ENCODE measurements at places on chromosomes 11 and 22.
A peak's percentile ranks its signal among the peaks of the same experiment; 100 is the strongest.

DNA sequence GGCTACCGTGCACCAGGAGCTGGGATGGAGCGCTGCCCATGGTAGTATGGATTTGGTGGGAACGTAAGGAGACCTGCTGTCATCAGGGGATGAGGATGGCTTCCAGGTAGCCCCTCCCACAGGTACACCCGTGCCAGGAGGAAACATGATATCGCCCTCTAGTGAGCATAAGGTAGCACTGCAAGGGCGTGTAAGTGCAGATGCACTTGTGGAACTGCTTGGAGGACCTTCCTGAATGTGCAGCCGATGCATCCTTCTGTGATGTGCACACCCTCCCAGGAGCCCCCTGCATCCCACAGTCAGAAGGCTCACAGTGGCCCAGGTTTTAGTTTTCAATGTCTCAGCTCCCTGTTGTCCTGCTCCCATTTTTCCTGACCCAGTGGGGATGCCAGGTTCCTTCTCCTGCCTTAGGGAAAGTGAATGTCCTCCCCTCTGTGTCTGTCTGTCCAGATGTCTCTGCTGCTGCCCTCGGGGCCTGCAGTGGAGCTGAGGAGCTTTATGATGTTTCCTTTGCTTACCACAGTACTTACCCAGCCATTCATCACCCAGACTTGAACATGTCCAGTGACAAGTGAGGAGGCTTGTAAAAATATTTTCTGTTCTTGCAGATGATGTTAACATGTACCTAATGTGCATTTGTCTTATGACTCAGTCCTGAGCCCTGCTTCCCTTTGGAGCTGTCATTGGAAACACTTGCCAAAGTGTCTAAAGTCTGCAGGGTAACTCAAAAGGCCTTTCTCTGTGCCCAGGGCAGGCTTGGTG, 49.2 kb downstream of the DBX1 start:
- DNase-seq, result peak; percentile 74

- DNase-seq, result no peak
These were observed 7.9 kb downstream of the DDX10 start for GRCh38 chr11:108672786-108673185.

DNA sequence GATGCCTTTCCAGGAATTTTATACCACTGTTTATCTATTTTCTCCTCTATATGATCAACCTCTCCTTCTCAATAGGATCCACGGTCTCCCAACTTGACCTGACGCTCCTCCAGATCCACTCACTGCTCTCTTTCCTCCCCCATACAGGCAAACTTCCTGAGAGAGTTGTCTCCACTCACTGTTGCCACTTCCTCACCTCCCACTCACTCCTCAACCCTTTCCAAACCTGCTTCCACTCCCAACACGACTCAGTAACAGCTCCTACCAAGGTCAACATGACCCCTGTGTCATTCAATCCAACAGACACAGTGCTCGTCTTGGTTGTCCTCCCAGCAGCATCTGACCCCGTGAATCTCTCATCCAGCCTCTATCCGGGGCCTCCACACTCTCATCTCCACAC, 3.1 kb downstream of the APBB1 start:
- no peak for DNase-seq

DNA sequence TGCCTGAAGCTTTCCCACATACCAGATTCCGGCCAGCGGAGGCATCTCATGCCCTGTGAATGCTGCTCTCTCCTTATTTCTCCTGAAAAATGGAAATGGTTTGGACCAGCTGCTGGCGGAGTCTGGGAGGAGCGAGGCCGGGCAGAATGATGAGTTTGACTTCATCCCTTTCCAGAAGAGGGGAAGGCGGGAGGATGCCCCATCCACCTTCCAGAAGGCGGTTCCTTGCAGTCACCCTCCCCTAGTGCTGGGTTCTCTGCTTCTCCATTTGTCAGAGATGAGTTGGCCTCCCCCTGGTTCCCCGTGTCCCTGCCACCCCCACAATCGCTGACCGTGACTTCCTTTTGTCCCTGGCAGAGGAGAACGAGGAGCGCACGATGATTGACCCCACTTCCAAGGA, 75.6 kb downstream of the PARVB start:
- no peak for DNase-seq

DNA sequence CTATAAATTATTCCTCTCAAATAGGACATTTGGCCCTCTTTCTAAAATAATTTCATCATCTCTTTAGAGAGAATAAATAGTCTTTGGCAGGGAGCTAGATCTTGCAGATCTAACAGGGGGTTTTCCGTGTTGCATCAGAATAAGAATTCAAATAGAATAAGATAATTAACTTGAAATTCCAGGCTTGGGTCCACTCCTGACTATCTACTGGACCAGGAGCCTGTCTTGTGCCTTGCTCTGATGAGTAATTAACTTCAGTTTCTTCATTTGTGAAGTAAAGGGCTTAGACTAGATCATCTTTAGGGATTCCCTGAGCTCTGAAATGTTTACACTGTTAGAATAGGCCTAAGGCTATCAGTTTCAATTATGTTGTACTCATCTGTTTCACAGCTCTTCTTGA, 23.5 kb upstream of the TMEM123 start:
- DNase-seq, result no peak
